ENCODE measurements at places on chromosomes 4 and X.

GRCh38 chrX:2451501-2452316 is 49.1 kb downstream of the DHRSX start:
- H3K4me3 ChIP-seq = no peak overlapping the region
- peak; percentile 20 for DNase-seq
- no peaks in the 10 kb centered on the region for H3K4me1 ChIP-seq
- H3K36me3 ChIP-seq = peaks cover 26% of the 10 kb centered on the region
- no peaks in the 10 kb centered on the region for H3K27me3 ChIP-seq

DNA sequence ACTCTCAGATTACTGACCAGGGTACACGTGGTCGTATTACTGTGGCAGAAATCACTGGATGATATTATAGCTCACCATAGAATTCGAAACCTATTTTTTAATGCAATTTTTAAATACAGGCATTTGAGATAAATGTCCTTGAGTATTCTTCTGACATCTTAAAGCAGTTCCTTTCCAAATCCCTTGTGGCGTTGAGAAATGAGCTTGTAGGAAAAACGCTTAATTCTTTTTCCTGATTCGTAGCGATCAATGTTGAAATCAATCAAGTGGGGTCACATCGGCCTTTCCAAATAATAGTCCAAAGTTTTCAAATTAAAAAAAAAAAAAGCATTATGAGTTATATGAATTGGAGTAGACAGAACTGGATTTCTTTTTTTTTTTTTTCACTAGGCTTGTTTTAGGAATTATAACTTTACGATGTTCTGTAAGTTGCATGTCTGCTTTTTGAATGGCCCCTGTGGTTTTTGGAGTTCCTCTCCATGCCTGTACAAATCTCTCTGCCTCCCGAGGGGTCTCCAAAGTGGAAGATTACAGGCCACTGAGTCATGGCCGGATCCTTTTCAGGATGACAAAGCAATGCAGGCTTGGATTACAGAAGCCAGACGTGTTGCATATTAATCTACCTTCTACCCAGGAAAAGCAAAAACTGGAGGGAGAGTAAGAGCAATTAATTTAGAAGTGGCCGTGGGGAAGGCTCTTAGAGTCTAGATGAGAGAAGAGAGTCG is 226.1 kb downstream of the SHOX start:
- H3K27ac ChIP-seq = no peak overlapping the region
- no peak overlapping the region for H3K4me3 ChIP-seq
- no peaks in the 10 kb centered on the region for H3K27me3 ChIP-seq
- no peak for DNase-seq
- no peaks in the 10 kb centered on the region for H3K4me1 ChIP-seq
- no peaks in the 10 kb centered on the region for H3K36me3 ChIP-seq

DNA sequence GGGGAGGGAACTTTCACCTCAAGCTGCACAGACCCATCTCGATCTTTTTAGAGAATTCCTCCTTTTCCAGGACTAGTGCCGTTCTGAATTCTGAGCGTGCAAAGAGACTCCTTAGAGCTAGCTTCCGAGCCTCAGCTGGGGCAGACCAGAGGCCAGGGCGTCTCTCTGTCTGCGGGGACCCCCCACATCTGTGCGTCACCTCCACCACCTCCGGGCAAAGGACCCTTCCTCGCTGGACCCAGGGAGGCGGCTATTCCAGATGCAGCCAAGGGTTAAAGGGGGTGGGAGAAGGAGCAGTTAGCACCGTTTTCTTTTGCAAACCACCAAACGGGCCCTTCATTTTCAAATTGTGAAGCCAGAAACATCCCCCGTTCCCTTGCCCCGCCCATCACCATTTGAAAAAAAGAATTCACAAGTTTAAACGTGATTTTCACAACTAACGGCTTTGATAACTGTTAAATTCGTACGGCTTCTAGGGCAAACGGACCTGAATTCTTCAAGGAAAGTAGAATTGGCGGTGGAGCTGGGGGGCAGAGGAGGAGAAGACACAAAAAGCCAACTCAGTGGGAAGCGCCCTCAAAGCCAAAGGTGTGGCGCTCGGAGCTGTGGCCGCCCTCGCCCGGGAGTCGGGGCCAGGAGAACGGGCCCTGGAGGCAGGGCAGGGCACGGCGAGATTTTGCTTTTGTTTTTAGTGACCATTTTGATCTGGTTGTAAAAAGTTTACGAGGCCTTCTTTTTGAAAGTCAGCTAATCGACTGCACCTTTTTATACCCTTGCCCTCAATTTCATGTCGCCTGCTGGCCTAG is 3.3 kb upstream of the PDGFRA start:
- H3K27ac ChIP-seq = no peak overlapping the region
- peaks cover 14% of the 10 kb centered on the region for H3K4me1 ChIP-seq
- H3K4me3 ChIP-seq = peak overlapping the region; percentile 1

- no peaks in the 10 kb centered on the region for H3K36me3 ChIP-seq
- no peak for DNase-seq
- no peak overlapping the region for H3K4me3 ChIP-seq
These were observed 30.3 kb downstream of the ABLIM2 start for GRCh38 chr4:8128100-8128856.

- H3K4me1 ChIP-seq = no peaks in the 10 kb centered on the region
- H3K4me3 ChIP-seq = no peak overlapping the region
- no peak for DNase-seq
- H3K27me3 ChIP-seq = no peaks in the 10 kb centered on the region
- no peaks in the 10 kb centered on the region for H3K36me3 ChIP-seq
These were observed 541.5 kb downstream of the PCDH7 start for GRCh38 chr4:31261632-31262031.

All from spleen (tissue), 13 donors.